ENCODE measurements at places on chromosomes 12 and 14. TPM values are rescaled to one million over a fixed set of nuclear protein-coding genes. Genes with fewer than 3 reads are reported as not detected.

The TMEM233 gene
- 4.8 TPM for total RNA-seq

The MIS18BP1 gene
- 51.8 TPM for total RNA-seq

The MORN3 gene
- 0.20 TPM for total RNA-seq

The IL31 gene
- total RNA-seq, result not detected

The SMCO2 gene
- not detected for total RNA-seq

The RPGRIP1 gene
- total RNA-seq, result not detected

The RPL10L gene
- not detected for total RNA-seq

The AMDHD1 gene
- total RNA-seq, result not detected

All from subcutaneous preadipocyte (primary cell).